ENCODE measurements at places on chromosomes 7 and 10. TPM values are rescaled to one million over a fixed set of nuclear protein-coding genes. Genes with fewer than 3 reads are reported as not detected.

DNA sequence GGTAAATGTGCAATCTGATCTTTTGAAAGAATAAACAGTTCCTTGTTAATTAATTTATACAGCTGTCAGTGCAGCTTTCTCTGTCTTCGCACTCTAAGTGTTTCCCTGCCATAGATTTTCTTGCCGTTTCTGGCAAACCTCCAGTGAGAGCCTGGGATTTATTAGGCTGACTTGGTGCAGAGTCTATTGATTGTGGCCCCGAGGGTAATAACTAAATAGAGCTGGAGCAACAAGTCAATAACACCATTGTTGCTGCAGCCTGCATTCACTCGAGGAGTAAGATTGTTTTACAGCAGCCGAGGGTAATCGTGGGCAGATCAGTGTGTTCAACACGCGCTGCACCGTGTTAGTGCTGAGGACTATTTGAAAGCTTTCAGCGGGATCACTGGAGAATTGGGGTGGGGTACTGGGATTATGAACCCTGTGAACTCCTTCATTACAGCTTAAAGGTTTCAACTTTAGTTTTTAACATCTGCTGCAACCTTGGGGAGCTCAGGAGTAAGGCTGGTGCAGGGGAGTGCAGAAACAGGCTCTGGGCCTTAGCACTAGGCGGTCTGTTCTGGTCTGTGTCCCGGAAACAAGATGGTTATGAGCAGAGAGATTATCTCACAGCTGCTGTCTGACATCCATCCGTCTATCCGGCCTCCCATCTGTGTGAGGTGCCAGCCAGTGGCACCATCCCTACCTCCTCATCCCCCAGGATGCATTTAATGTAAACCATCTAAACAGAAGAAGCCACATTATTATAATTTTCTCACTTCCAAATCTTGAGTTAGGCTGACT lies 174.0 kb upstream of the TCF7L2 start:
- DNase-seq, result no peak

DNA sequence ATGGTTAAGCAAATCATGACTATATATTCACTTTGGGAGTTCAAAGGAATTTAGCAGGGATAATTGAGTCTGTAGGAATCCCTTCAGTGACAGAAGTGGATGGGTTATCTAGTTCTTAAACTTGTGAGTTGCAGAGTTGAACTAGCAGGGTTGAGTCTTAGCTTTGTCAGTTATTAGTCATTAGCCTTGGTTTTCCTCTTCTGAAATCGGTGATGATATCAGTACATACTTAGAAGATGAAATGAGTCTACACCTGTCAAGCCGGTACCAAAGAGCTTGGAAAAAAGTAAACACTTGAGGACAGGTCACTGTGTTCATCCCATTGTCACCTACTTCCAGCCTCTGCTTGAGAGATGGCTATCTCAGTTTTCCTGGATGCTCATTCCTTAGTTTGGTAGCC lies 73.5 kb downstream of the BUB3 start:
- DNase-seq, result no peak

DNA sequence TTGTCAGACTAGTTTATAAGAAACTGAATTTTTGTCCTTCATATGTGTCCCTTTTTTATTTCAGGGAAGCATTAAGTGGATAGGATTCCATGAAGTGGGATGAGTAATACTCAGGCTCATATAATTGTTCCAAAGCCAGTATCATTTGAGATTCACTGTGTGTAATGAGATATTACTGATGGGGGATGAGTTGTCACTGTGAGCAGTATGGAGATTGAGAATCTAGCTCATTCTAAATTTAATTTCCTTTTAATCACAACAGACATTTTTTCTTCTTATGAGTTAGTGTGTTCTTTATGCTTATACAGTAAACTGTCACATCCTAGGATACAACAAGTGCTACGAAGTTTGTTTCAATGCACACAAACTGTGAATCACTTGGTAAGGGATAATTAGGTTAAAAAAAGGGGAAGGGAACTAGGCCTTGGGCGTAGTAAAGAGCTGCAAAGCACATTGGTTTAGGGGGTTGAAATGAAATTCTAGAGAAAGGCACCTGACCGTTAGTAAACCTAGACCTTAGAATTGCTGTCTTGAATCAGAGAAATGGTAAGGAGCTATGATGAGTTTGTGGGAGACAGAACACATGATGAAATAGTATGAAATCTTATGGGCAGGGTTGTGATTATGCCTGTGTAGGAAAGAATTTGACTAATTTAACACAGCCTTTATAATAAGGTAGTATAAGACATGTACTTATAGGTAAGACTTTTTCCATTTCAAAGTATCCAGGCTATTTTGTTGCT lies 153.4 kb downstream of the MLLT10 start:
- DNase-seq, result no peak

DNA sequence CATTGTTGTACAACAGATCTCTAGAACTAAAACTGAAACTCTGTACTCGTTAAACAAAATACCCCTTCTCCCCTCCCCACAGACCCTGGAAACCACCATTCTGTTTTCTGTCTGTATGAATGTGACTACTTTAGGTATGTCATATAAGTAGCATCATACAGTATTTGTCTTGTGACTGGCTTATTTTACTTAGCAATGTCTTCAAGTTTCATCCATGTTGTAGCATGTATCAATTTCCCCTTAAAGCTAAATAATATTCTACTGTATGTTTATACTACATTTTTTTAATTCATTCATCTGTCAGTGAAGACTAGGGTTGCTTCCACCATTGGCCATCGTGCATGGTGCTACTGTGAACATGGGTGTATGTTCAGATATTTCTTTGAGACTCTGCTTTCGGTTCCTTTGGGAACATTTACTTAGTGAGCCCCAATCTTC lies 71.2 kb upstream of the RPA3 start:
- DNase-seq, result no peak

- DNase-seq, result no peak
Observed at GRCh38 chr10:20855398-20856038, 41.6 kb downstream of the NEBL start.

DNA sequence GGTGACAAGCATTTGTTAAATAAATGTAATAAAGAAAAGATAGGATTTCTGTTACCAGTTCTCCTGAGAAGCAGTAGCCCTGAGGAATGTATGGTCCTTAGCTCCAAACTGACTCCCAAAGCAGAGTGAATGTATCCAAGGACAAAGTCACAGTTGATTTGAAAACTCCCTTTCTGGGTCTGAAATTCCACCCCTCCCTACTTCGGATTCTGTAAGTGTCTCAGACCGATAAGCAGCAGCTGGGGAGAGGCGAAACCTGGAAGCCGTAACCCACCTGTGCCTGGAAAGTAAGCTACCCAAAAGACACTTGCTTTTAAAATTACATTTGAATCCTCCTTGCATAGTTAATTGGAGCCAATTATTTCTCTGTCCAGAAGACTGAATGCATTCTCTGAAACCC lies 122.9 kb upstream of the FRMD4A start:
- DNase-seq, result no peak

DNA sequence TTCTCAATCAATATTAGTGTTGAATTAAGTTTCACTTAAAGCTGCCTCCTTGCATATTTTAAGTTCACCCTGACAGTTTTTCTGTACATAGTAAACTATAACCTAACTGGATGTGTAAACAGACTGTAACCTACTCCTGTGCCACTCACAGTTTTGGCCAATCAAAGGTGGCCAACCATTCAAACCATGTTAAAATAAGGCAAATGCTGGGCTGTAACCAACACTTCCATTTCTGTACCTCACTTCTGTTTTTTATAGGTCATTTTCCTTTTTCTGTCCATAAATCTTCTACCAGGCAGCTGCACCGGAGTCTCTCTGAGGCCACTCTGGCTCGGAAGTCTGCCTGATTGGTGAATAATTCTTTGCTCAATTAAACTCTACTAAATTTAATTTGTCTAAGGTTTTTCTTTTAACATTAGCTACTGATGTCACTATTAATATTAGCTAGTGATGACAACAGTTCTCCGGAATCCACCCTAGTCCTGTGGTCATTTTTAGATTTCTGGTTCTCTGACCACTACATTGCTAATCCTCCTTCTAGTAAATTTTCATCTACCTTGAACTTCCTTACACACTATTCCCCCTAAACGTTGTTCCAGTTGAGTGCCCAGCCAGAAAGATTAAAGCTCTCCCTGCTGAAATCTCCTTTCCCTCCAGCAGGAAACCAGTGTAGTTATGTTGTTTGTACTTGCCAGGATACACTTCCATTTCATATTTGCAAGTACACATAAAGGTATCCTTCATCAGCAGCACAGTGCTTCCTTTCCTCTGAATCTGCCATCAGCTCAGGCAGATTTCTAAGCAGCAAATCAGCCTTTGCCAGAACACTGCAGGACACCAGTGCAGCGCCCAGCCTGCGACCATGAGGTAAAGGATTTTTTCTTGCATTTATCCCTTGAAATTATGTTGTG lies 18.6 kb upstream of the IFIT2 start:
- DNase-seq, result peak; percentile 69

DNA sequence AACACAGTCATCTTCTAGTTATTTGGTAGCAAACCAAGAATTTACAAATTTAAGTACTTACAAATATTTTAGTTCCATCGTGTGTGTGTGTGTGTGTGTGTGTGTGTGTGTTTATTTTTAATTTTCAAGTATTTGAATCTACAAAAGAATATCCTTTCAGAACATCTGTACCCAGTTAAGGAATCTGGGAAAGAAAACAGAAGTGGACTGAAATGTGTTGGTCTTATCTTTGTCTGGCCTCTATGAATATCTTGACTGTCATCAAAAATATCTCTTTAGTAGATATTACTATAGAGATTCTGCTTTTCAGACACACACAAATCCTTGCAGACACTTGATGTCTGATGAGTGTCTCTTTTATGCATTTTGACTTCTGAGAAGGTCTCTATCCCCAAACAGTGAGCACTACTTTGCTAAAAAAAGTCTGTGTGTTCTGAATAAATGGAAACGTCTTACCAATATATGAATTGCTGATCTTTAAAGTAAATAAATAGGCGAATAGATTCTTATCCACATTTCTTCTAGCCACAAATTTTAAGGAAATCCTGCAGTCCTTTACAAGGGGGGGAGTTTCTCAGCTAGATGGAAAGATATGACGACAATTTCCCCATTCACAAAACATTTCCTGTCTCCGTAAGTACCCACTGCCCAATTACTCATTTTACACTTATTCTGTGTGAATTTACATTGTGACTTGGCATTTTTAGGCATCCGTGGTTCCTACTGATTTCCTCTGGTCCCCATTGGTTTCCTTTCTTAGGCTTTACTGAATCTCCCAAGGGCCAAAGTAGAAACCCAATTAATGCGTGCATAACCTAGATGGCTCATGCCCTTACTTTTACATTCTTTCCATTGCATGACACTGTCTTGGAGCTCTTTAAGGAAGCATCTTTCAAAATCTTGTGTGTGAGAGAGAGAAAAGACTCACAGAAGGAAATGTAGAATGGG lies 36.0 kb downstream of the NRCAM start:
- no peak for DNase-seq

Gene ZNF239
- total RNA-seq, result 8.4 TPM

Gene OR2A1
- not detected for total RNA-seq

Gene MRPL32
- total RNA-seq, result 97.9 TPM

Gene ELFN1
- total RNA-seq, result 0.71 TPM
